ENCODE measurements at places on chromosomes 6 and 20.

DNA sequence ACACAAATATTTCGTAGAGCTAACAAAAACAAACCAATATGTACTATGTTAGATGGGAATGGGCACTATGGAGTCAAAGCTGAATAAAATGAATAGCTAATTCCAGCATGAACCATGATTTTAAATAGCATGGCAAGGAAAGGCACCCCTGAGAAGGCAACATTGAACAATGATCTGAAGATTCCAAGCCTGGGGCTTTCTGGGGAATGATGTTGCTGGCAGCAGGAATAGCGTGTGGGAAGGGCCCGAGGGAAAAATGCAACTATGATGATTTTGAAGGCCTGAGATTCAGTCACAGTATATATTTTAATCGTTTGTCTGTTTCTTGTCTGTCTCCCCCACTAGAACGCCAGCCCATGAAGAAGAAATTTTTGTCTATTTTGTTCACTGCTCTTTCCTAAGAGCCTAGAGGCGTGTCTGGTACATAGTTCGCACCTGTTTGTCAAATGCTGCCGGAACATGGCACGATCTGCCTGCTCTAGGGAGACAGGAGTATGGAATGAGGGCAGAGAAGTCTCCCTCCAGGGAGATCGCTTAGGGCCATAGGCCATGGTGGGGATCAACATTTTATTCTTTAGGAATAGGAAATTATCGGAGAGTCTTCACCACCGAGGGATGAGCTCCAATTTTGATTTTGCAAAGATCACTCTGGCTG lies 84.8 kb upstream of the EYA2 start:
- DNase-seq = no peak

DNA sequence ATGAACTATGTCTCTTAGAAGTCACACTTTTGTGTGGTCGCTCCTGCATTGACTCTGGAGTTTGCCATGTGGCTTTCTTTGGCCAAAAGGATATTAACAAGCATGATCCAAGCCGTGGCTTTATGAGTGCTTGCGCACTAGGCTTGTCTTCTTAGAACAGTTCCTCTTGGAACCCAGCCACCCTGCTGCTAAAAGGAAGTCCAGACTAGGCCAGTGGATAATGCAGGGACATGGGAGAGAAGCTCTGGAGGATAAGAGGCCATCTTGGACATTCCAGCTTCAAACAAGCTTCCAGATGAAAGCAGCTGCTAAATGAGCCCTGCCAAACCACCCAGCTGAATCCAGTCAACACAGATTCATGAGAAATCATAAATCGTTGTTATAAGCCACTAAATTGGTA lies 346.4 kb downstream of the CDC5L start:
- DNase-seq = no peak

- DNase-seq = no peak
Observed at GRCh38 chr20:18717062-18717461, 96.5 kb upstream of the SCP2D1 start.

GRCh38 chr6:170211404-170212025 lies 79.4 kb downstream of the DLL1 start:
- DNase-seq = no peak

DNA sequence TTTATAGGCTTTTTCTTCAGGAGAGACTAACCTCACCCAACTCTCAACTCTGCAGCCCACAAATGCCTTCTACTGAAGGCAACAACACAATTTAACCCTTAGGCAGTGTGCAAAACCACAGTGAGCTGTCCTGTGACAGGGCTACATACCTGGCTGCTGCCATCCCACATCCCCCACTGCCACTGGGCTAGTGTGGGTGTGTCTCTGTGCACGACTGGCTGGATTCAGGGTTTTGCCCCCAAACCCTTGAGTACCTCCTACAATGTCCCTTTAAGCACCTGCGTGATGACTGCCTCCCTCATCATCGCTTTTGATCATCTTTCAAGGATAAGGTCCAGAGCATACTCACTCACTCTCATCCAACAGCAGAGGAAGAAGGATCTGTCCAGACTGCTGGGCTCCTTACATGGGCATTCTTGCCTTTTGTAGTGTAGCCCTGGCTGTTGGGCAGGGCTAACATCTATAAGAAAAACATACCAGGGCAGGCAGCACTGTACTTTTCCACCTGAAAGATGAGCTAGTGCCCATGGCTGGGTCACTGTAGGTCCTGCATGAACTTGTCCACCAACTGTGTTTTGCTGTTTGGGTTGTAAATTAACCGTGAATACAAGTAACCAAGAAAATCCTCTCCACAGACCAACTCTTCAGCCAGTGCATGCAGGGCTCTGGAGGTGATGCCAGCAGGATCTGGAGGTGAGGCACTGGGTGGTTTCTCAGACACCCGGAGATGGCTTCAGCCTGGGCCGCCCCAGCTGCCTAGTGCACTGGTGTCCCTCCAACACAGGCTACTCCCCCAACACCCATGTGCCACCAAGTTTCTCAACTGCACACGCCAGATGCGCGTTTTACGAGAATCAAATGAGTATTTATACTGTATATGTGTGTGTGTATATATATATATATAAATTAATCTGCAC lies 45.2 kb downstream of the PLCG1 start:
- no peak for DNase-seq

- DNase-seq = no peak
Observed at GRCh38 chr6:73525546-73526330, 4.9 kb upstream of the EEF1A1 start.

- no peak for DNase-seq
Observed at GRCh38 chr6:170506446-170506845, 46.7 kb downstream of the PSMB1 start.

DNA sequence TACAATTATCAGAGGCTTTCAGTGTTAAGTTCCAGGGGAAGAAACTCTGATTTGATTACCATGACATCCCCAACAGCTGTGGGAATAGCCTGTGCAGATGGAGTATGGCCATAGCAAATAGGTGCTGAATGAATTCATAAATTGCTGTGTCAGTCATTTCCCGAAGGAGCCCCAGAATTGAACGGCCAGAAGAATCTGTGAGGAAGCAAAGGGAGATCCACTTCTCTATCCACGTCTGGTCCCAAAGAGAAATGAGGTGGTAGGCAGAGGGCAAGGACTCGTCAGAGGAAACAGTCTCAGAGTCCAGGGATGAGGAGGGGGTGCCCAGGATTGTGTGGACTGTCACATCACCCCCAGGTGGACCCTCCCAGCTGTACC lies 3.1 kb upstream of the TAF8 start:
- no peak for DNase-seq

Data from stimulated activated CD4-positive, alpha-beta T cell treated with anti-CD3 and anti-CD28 coated beads, Interleukin-1b, Interleukin-23, amount 100 ng/mL, for 1 hour (primary cell).